ENCODE measurements at places on chromosomes 3 and 15.
A peak's percentile ranks its signal among the peaks of the same experiment; 100 is the strongest.

DNA sequence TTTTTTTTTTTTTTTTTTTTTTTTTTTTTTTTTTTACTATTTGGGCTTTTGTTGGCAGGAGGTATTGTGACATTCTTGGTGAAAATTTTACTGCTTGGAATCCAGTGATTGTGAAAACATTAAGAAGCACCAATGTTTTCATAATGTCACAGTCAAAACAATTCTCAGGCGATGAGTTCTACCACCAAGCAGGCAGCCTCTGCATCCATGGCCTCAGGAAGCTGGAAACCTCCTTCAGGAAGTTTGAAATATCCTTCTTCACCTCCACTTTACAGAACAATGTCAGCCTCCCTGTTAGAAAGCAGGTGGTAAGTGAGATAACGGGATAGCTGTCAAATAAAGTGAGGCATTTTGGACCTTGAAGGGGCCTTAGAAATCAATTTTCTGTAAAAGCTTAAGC is 98.3 kb downstream of the MEX3B start:
- DNase-seq = no peak

GRCh38 chr3:96083610-96084009 is 730.8 kb upstream of the EPHA6 start:
- no peak for DNase-seq

DNA sequence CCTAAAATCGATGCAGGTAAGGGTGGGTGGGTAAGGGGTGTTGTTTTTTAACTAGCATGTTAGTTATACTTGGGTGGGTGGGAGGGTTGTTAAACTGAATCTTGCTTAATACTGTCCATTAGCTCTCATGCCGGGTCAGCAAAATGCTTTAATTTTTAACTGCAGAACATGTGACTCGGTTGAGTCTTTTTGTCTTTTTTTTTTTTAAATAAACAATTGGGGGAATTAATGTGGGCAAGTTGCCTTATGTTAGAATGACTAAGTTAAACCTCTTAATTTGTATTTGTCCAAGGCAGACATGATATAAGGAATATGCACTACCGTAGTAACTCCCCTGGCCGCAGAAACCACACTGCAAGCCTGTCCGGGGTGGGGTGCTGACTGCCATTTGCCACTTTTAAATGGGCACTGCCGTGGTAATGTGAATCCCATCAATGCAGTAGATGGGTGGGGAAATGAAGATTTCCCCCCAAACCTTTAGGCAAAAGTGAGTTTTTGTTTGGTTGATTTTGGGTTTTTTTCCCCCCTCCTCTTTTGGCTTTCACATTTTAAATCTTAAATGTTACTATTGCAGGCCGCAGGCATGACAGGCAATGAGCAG is 54.3 kb upstream of the CCR4 start:
- DNase-seq = no peak

GRCh38 chr3:57009367-57009766 is 51.1 kb upstream of the SPATA12 start:
- DNase-seq = no peak

DNA sequence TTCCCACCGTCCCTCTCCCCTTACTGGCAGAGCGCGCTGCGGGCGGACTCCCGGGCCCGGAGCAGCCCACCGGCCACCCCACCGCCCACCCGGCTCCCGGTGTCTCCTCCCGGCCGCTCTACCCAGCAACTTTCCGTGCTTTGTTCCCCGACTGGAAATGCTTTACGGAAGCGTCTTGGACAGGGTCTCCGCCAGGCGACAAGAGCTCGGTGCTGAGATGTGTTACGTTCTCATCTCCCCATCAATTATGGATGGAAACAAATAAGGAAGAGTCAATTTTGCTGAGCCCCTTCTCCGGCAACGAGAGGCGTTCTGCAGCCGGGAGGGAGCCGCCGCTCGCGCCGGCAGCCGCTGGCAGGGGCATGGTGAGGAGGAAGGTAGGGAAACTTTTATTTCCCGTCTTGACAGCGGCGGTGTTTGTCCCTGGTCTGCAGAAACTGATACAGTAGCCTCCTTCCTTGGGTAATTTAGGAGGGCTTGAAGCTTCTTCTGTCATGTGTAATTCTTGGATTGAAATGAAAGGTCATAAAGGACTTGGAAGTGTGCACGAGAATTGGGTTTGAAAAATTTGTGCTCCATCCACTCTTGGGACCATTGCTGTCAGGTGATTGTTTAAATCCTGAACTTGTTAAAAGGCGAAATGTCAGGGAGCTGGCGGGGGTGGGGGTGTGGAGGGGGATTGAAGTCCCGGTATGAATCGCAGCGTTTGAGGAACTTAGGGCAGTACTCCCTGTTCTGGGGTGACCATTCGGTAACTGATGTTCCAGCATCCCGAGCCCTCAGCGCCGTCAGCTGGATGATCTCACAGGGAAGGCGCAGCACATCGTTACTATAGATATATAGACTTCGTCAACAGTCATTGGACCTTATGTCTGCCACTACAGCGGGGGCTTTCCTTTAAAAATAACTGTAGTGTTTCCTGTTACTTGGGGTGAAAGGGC is 1.5 kb downstream of the SEMA6D start:
- peak; percentile 62 for DNase-seq

DNA sequence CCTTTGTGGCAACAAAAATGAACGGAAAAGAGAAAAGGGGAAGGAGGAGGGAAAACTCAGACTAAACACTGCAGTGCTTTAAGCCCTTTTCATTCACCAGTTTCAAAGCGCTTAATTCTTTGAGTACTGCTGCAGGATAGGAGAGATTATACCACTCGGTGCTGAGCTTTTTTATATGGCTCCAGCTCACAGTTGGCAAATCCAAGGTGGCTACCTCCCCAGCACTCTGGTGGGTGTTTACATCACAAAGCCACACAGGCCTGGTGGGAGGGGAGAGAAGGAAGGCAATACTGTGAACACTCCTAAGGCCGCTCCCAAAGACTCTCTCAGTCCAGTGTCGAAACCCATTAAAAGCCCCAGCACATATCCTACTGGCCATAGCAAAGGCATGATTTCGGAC is 191.4 kb downstream of the STT3B start:
- no peak for DNase-seq

- DNase-seq = no peak
Measured at GRCh38 chr15:83913034-83913632, 259.2 kb downstream of the ADAMTSL3 start.

DNA sequence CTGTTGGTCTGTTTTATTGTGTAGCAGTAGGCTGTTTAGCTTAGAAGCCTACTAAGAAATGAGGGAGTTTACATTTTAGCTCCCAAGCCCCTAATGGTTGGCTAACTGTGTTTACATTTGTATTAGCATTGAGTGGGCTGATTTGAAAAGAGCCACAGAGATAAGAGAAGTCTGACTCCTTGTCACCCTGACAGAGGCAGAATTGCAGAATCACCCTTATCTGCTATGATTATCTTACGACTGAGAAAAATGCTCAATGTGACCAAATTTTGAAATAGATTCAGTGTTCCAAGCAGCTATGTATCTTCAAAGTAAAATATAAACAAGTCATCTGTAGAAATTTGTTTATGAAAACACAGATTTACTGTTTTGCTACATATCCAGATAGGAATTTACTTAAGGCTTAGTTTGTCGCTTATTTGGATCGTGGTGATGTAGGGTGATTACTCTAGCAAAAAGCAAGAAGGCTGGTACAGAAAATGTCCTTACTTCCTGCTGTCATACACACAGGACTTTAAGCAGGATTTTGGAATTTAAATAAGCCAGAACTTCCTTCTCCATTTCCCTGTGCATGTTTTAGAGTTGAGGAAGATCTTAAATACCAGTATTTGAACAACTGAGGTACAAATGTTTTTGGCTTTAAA is 19.0 kb downstream of the SEMA6D start:
- no peak for DNase-seq

- peak; percentile 100 for DNase-seq
Measured at GRCh38 chr15:69058830-69059556, 44.5 kb downstream of the NOX5 start.

DNA sequence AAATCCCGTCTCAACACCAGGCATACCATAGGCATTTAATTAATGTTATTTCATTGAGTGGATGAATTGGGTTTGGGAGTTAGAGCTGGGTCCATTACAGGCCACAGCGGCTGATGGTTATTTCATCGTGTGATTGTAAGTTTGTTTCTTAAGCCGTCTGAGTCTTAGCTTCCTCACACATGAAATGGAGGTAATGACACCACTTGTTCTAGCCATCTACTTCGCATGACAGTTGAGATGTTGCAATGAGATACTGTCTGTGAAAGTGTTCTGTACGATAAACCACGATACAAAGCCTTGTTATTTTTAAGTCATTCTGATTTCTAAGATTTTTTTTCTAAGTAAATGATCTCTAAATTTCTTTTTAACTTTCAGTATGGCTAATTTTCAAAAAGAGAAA is 8.6 kb upstream of the TP63 start:
- no peak for DNase-seq

GRCh38 chr15:34084086-34084485 is 17.6 kb downstream of the EMC7 start:
- no peak for DNase-seq

- no peak for DNase-seq
Measured at GRCh38 chr3:109926376-109926775, 589.0 kb upstream of the DPPA4 start.

DNA sequence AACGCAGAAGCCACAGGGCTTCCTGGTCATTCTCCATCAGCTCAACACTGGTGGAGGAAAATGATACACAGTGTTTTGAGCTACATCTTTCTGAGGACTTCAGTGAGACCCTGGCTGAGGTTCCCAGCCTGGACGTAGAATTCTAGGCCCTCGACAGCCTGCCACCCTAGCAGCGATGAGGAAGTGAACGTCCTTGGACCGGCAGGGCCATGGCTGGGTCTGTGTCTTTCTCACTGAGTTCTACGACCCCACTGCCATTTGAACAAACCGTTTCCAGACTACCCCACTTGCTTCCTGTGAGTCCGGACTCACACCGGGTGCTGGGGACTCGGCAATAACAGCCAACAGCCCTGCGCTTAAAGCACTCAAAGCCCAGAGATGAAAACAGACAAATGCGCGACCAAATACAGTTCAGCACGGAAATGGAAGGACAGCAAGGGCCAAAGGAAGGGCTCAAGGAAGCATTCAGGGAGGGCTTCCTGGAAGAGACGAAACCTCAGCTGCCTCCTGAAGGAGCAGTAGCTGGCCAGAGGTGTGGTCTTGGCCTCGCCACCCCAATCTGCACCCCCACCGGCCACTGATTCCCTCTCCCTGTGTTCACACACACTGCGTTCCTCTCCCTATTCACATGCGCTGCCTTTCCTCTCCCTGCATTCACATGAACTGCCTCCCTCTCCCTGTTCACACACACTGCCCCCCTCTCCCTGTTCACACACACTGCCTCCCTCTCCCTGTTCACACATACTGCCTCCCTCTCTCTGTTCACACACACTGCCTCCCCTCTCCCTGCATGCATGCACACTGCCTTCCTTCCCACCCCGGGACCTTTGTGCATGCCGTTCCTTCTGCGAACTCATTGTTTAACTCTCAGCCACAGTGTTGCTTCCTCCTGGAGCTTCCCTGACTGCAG is 136.3 kb upstream of the PRR20G start:
- no peak for DNase-seq

DNA sequence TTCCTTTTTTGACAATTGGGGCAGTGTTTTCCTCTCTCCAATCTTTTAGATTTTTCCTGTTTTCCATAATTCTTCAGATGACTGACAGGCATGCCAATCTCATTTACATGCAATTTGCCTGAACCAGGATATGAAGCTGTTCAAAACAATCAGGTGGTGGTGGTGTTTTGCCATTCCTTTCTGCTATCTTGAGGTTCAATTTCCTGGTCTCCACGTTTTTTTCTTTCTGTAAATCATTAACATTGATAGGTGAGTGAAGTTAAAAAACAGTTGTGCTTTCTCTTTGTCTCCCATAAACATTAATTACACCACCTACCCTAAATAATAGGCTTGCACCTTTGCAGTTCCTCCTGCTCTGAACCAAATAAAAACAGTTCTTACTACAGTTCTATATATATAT is 49.1 kb downstream of the C2CD4A start:
- no peak for DNase-seq

DNA sequence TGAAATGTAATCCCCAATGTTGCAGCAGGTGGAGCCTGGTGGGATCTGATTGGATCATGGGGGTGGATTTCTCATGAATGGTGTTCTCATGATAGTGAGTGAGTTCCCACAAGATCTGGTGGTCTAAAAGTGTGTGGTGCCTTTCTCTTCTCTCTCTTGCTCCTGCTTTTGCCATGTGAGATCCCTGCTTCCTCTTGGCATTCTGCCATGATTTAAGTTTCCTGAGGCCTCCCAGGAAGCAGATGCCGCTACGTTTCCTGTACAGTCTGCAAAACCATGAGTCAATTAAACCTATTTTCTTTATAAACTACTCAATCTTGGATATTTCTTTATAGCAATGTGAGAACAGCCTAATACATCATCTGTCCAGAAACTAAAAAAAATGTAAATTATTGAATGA is 298.3 kb downstream of the MEX3B start:
- no peak for DNase-seq

GRCh38 chr3:97647441-97647982 is 117.0 kb upstream of the ARL6 start:
- DNase-seq = peak; percentile 42

DNA sequence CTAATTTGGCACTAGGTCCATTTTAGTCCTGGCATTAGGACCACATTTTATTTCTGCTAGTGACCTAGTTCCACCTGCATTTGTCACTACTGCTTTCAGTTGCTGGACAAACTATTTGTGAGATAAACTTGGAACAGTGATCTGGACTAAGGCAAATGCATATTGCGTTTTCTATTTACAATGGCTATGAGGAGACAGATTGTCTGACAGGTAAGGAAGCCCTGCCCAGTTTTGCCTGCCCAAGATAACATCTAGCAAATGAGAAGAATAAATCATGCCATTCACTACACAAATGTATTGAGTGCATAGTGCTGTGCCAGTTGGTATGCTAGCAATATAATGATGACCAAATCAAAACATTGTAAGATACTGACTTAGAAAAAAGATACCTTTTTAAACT is 245.7 kb downstream of the GRM7 start:
- no peak for DNase-seq

GRCh38 chr15:37801529-37801928 is 132.9 kb upstream of the TMCO5A start:
- no peak for DNase-seq

- DNase-seq = no peak
Measured at GRCh38 chr3:116192464-116192863, 252.8 kb downstream of the LSAMP start.

DNA sequence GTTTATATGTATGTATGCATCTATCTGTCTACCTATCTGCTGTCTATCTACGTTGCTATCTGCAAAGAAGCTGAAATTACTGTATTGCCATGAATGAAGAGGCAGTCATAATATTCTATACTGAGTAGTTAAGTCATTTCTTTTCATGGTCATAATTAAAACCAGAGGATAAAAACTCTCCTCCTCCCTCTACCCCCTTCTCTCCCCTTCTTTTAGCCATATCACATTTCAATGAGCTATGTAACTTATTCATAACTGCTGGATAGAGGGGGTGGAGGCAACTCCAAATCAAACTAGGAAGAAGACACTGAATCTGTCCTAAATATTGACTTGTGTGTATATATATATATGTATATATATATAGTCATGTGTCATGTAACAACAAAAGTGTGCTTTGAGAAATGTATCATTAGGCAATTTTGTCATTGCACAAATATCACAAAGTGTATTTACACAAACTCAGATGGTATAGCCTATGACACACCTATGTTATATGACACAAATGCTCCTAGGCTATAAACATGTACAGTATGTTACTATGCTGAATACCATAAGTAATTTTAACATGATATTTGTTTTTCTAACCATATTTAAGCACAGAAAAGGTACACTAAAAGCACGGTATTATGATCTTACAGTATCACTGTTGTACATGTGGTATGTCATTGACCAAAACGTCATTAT is 229.7 kb upstream of the KCNMB2 start:
- no peak for DNase-seq
